ENCODE measurements at places on chromosomes 7 and 10. TPM values are rescaled to one million over a fixed set of nuclear protein-coding genes. Genes with fewer than 3 reads are reported as not detected.

Gene OPN1SW
- total RNA-seq: not detected

Gene CALY
- total RNA-seq: not detected

Gene HKDC1
- total RNA-seq: 6.8 TPM

Gene APBB1IP
- total RNA-seq: 0.26 TPM

Gene ICA1
- 0.13 TPM for total RNA-seq

Gene TAS2R3
- total RNA-seq: 2.0 TPM

Gene GPNMB
- total RNA-seq: 214 TPM

Gene CYP2C19
- total RNA-seq: not detected

Gene EBF3
- total RNA-seq: 1.6 TPM

Data from smooth muscle cell of the pulmonary artery (primary cell).